ENCODE measurements at places on chromosomes 7 and 10.

DNA sequence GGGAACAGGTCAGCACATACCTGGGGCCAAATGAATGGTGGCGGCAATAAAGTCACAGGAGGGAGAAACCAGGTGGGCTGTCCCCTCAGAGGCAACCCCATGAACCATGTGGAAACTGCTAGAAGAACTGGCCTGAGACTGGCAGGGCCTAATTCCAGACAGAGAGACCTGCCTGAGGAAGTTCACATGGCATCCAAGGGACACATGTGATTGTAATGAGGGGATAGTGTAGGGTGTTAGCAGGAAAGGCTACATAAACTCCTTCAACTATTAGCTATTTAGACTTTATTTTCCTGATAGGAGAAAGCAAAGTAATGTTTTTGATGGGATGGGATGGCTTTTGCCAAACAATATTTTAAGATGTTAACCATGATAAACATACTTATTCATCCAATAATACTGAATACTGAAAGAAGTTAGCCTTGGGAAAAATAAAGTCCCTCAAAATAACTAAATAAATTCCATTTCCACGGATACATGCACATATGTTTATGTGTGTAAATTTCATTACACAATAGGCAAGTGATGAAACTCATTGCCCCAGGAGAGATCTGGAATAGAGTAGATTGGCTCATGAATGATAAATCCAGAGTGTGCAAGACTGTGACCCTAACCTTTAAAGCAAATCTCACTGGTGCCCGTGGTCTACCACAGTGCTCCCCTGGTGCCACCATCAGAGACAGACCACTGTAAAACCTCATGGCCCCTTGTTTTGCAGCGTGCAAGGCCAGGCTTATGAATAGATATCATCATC is 137.0 kb downstream of the NRF1 start:
- no peak for DNase-seq

GRCh38 chr10:122170802-122171201 is 100.3 kb upstream of the BTBD16 start:
- no peak for DNase-seq

GRCh38 chr7:92669616-92670165 is 79.5 kb upstream of the FAM133B start:
- DNase-seq = peak; percentile 32

GRCh38 chr10:26759008-26759407 is 61.5 kb downstream of the PDSS1 start:
- no peak for DNase-seq

DNA sequence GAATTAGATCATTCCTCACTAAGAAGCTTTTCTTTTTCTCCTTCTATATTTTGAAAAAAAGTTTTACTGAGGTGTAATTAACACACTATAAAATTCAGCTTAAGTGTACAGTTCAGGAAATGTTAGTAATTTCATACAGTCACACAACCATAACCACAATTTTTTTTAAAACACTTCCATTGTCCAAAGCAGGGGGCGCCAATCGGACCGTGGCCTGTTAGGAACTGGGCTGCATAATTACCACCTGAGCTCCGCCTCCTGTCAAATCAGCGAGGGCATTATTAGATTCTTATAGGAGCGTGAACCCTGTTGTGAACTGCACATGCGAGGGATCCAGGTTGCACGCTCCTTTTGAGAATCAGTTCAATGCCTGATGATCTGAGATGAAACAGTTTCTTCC is 427.1 kb downstream of the TFEC start:
- no peak for DNase-seq

DNA sequence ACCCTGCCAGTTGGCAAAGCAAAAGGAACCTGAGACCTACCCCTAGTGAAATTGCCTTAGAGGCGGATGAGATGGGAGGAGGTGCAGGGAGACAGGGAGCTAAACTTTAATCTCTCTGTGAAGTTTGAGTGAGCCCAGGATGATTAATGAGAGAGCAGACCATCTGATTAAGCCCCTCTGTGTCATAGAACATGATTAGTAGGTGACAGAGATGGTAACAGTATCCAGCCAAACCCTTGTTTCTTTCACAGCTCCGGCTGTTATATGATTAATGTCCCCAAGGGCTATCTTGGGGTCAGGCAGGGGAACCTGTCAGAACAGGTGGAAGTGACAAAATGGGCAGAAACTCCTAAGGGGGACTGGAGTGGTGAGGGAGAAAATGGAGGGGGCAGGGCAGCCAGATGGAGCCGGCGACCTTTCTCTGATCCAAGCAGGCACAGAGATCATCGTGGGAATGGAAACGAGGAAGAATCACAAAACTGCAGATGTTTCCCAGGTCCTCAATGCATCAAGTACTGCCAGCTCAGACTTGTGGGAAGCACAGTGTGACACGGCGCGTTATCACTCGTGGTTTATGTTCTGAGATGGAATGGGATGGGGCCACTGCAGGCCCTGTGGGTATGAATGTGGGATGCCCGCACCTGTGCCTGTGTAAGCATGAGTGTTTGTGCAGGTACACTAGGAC is 684.2 kb downstream of the LRMDA start:
- peak; percentile 36 for DNase-seq

DNA sequence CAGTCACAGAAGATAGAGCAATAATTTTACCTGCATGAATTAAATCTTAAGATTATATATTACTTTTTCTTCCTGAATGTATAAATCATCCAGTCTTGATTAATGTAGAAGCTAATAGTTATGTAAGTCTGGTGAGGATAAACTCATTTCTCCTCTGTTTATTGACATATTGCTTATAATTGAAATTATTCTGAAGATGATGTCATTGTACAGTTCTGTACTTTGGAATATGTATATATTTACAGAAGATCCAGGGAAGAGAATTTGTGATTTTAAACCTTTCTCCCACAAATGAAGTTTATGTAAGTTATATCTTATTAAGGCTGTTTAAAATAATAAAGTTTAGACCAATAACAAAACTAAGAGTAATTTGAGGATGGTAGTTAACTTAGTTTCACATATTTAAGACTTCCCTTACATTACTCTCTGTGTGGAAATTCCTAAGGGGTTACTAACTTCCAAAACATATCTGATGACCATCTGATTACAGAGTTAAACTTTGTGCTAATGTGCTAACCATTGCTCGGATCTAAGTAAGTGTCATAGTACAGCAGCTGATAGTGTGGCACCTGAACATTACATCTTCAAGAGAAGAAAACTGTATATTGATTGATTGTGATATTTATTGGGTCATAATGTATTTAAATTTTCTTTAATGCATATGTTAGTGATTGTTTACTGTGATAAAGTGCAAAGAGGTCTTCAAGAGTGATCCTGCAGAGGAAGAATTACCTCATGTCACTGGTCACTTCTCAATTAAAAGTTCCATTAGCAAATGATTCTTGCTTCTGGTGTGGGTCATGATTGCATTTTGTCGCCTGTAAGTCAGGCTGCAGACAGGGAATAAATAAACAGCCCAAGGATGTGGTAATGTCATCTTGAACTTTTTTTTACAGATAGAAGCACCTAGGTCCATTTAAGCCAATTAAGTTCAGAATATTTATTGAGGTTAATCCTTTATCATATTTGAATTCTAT is 96.9 kb downstream of the UBE3C start:
- peak; percentile 72 for DNase-seq

DNA sequence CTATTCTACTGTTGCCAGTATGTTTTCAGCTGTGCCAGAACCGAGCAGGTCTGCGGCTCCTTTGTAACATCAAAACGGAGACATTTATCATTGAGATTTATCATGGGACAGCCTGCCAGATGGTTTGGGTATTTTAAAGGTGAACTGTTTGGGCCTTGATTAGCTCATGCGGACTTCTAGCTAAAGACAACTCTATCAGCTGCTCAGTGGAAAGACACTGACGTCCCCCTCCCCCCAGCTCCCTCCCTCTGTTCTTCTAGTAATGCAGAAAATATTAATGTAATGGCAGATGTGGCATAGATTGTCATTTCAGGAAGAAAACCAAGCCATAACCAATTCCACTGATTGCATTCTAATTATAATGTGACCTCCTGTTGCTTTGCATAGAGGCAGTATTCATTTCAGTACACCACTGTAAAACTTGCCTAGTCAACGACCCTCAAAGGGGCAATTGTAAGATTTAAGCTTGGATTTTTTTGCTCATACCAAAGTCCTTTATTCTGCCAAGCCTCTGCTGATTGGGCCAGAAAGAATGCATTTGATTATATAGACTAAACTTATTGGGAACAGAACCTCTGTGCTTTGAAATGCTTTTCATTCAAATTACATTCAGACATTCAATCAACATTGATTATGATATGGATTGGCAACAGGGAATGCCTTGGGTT is 966.8 kb downstream of the LRMDA start:
- no peak for DNase-seq

DNA sequence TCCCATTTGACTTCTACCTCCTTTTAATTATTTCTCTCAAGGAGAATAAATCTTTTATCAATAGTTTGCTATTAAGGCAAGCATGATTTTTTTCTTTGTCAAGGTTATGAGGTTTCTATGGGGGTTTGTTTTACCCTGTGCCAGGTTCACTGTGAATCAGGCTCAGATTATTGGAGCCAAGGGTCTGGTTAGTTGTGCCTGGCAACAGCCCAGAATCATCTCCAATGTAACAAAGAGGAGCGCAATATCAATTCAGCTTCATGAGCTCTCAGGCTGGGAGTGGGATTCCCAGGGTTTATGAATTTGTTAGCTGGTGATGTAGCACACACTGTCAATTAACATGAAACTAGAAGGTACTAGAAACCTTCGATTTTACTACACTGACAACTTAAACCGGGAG is 73.2 kb downstream of the AASS start:
- no peak for DNase-seq

DNA sequence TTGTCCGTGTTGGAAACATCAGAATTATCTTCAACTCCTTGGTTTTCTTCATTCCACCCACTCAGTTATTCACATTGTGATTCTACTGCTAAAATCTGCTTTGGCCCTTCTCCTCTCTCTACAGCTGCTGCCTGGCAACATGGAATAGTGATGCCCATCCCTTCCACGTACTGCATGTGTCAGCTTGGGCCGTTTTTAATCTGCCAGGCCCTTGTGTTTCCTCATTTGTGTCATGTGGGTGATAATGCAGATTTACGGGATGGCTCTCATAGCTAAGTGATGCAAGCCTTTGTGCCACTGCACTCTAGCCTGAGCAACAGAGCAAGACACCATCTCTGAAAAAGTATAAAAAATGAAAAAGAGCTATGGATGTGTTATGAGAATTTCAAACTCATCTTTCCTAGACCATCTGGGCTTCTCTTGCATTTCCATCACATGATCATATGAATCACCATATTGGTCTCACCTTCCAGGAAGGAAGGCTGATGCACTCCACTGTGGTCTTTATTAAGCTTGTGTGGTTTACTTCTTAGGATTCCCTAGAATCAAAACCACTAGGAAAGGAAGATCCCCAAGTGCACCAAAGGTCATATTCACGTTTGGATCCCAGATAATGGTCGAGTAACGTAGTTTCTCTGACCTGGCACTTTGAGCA is 20.6 kb upstream of the CELF2 start:
- DNase-seq = no peak

DNA sequence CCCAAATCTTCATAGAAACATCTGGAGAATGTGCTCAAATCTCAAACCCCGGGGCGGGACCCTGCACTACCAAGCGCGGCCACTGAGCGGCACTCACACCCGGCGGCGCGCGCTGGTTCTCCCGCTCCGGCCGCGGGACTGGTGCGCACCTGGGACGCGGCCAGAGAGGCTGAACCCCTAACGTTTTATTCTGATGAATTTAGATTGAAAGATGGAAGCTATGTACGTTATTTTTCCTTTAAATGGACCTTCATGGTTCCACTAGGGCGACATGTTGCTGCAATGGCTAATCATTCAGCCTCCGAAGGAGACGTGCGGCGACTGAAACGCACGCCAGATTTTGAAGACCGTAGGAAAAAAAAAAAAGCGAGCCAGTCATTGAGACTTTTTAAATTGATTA is 107.0 kb upstream of the INSIG1 start:
- DNase-seq = peak; percentile 56

- DNase-seq = peak; percentile 33
Measured at GRCh38 chr7:6271694-6272440, 557 bp downstream of the CYTH3 start.

GRCh38 chr10:72597897-72598296 is 28.0 kb downstream of the MICU1 start:
- no peak for DNase-seq

Data from ELR (cell line).